Tongue (tissue), 3 donors: ENCODE measurements at places on chromosomes 5 and 9. TPM values are rescaled to one million over a fixed set of nuclear protein-coding genes. Genes with fewer than 3 reads are reported as not detected.

Gene SPATA9
- not detected for total RNA-seq

Gene RLN2
- total RNA-seq: not detected

Gene DPYSL3
- 158 TPM for total RNA-seq

Gene PRSS3
- total RNA-seq: 2.1 TPM

- no peak for DNase-seq
These were observed 559.7 kb downstream of the ACTL7B start for GRCh38 chr9:108296056-108296455.

Gene OMD
- total RNA-seq: 18.0 TPM

DNA sequence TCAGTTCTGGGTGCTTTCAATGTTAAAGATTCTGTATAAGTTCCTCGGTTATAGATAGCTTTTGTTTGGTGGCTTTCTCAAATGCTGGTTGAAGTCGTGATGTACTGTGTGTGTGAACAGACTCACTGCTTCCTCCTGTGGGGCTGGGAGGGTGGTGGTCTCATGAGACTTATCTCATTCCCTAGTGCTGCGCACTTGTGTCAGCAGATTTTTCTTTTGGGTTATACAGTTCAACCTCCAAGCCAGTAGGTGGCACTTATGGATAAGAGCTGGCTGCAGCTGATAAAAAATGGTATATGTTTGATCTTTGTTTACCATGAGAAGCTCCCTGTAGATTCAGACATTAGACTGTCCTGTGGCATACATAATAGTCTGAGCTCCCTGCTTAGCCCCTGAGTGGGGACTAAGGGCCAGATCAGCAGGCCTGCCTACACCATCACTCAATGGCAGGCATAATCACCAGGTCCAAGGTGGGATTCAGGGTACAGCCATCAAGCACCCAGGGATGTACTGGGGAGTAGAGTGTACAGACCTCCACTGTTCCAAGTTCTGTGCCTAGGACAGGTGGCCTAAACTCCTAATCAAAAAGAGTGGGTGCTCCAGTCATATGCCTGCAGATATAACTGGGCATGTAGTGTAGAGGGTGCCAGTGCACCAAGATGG is 174.2 kb downstream of the OXCT1 start:
- DNase-seq: no peak

DNA sequence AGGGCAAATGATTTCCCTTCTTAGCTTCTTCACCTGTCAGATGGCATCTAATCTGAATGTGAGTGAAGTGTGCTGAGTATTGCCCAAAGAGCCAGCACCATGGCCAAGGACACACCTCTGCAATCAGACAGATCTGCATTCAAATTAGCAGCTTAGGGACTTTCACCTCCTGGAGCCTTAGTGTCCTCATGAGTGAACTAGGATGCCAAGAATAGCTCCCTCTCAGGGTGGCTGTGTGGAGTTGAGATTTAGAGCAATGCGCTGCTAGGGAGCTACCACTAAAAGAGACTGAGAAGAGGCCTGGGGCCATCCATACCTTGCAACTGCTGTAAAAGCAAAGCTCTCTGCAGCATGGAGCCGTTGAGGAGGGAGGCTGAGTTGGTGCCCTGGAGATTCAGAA is 1.4 kb downstream of the CIZ1 start:
- no peak for DNase-seq

GRCh38 chr5:159156426-159157238 is 52.7 kb downstream of the RNF145 start:
- peak; percentile 86 for DNase-seq

Gene MZB1
- 0.62 TPM for total RNA-seq

Gene SHC3
- 1.1 TPM for total RNA-seq

DNA sequence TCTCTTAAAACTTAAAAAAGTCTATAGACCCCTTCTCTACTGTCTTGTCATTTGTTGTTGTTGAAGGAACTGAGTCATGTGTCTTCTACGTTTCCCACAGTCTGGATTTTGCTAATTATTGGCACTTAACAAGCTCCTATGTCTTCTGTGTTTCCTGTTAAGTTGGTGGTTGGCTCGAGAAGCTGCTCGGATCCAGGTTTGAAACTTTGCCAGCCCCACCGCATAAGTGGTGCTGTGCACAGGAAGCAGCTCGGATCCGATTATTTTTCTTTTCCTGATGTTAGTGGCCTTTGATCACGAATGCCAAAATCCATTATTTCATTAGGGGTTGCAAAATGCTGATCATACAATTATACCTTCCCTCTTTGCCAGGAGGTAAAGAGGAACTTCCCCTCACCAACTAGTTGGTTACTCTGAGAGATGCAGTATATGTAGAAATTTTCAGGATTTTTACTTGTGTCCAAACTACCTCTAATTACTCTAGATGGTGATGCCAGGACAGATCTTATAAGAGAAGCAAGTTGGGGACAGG is 186.5 kb downstream of the NSG2 start:
- DNase-seq: peak; percentile 15

Gene CER1
- total RNA-seq: not detected

DNA sequence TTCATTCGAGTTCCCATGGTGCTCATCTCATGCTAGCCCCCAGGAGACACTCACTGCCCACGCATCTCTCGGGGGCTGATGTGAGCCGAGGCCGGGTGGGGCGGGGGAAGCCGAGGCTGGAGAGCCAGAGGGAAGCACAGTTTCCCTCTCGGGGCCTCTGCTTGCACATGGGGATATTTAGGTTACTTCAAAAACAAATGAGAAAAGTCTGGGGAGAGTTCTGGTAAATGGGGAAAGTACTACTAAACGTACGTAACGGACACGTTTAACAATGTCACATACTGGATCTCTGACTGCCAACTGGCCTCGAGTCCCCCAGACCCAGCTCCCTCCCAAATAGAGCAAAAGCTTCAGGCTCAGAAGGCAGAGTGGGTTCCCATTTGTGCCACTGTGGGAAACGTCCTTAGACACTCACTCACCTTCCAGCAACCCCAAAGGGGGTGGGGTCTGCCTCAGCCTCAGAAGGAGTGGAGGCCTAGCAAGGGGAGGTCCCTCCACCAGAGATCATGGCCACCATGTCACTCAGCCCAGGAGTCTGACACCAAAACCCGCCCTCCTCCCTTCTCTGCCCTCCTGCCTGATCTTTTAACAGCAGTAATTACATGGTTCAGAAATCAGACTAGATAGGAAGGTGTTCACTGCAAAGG is 33.8 kb upstream of the NTNG2 start:
- DNase-seq: no peak

- DNase-seq: no peak
These were observed 255.8 kb downstream of the PRELID2 start for GRCh38 chr5:145579301-145579700.

DNA sequence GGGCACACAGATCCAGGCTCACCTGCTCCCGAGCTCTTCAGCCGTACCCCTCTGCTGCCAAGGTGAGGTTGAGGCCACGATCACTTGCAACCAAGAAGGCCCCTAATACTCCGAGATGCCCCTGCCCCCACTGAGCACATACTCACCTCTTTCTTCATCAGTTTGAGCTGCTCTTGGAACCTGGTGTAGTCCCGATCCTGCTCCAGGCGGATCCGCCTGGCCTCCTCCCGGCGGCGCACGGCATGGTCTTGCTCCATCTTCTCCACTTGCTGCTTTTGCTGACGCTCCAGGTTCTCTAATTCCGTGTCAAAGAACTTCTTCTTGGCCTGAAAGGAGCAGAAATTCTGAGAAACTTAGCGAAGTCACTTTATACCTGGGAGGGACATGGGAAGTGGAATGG is 75.7 kb upstream of the FBXW11 start:
- no peak for DNase-seq

GRCh38 chr9:76905791-76906646 is at the start of gene PRUNE2:
Gene PRUNE2, minus strand, starts transcription at chr9:76906114. Its CDS starts 151 bp downstream, at chr9:76905963.
- peak; percentile 94 for DNase-seq

GRCh38 chr5:14185326-14186058 is 42.4 kb downstream of the TRIO start:
- no peak for DNase-seq

DNA sequence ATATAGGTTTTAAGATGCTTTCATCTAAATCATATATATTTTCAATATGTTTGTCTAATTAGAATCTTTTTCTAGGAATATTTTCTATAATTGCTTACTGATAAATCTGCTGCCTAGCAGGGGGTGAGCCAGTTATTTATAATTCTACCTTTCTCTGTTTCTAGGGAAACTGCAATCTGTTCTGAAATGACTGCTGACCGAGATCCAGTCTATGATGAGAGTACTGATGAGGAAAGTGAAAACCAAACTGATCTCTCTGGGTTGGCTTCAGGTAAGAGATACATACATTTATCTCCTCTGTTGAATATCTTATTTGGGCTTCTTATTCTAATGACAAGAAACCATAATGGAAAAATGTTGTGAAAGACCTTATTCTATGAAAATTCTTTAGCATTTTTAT is 127.3 kb downstream of the XRCC4 start:
- DNase-seq: no peak

Gene CD74
- 75.4 TPM for total RNA-seq

Gene MAST4
- total RNA-seq: 44.4 TPM

- no peak for DNase-seq
These were observed 8.7 kb downstream of the IGIP start for GRCh38 chr5:140134277-140134935.

Gene DAPK1
- total RNA-seq: 28.9 TPM
